ENCODE measurements at places on chromosomes 3 and 15. TPM values are rescaled to one million over a fixed set of nuclear protein-coding genes. Genes with fewer than 3 reads are reported as not detected.

Gene FGF12
- 0.08 TPM for total RNA-seq

Gene SLC15A2
- total RNA-seq: 0.18 TPM

GRCh38 chr3:46395210-46395661 lies 11.6 kb downstream of the CCR5AS start:
- DNase-seq: no peak

GRCh38 chr15:42591238-42591934 lies 16.0 kb downstream of the STARD9 start:
- DNase-seq: peak; percentile 45

DNA sequence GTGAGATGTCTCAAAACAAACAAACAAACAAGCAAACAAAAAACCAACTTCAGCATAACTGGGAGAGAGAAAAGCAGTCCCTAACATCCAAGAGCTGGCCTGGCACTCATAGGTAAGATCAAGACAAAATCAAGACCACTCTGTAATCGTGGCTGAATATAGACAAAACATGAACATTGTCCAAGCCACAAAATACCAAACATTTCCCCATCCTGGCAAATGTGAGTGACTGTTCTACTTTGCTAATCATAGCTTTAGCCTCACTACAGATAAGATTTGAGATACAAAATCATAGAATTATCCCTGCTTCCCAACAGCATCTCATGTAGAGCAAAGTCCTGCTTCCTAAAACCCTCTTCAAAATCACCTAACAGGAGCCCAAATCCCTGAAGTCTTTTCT lies 116.7 kb upstream of the PRTG start:
- DNase-seq: peak; percentile 68

- DNase-seq: no peak
Measured at GRCh38 chr15:63544258-63545026, 40.0 kb downstream of the USP3 start.

GRCh38 chr3:16487511-16488175 lies 25.9 kb downstream of the RFTN1 start:
- DNase-seq: no peak

DNA sequence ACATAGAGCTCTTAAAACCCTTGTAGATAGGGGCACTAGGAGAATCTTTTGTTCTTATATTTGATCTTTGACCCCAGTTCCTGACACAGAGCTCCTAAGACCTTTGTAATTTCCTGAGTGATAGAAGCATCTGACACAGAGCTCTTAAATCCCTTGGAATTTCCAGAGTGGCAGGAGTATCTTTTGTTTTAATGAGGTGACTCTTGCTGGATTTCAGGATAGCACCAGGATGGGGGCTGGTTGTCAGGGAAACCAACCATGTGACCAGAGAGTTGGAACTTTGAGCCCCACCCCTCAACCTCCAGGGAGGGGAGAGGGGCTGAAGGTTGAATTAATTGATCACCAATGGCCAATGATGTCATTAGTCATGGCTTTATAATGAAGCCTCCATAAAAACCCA lies 47.6 kb upstream of the ST8SIA2 start:
- no peak for DNase-seq

All from fibroblast of the aortic adventitia (primary cell).